ENCODE measurements at places on chromosomes 6 and 20.

GRCh38 chr20:45467861-45468260, 1.7 kb upstream of the WFDC2 start:
- no peak for DNase-seq

- no peak for DNase-seq
Measured at GRCh38 chr6:53756396-53756795, 38.4 kb upstream of the LRRC1 start.

DNA sequence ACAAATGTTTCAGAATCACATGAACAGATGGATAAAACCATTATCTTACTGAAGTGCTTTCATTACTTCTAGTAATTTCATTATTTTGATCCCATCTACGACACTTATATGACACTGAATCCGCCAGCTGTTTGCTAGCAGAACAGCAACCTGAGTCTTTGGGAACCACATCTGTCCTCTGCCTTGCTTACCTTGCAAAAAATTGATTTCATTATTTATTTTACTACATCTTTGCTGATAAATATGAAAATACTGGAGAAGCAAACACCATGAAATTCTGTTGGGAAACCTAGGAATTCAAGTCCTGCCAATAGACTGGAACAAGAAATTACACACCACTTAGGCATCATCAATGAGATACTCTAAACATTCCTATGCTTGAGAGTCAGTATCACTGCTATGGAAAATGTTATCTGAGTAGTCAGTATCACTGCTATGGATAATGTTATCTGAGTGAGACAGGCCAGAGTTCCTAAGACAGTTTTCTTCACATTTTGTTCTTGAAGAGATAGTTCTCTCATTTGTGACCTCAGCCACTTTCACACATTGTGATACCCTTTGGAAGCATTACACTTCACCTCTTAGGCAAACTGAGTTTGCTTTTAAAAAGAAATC, 91.9 kb downstream of the PDE10A start:
- no peak for DNase-seq

- no peak for DNase-seq
Measured at GRCh38 chr6:111238464-111239119, 151.3 kb downstream of the SLC16A10 start.

- no peak for DNase-seq
Measured at GRCh38 chr6:39841291-39841690, 49.1 kb downstream of the DAAM2 start.

- DNase-seq: no peak
Measured at GRCh38 chr6:130431346-130431852, 65.6 kb downstream of the TMEM200A start.

GRCh38 chr20:2695206-2695983, 2.8 kb downstream of the EBF4 start:
- DNase-seq: peak; percentile 66

Measured in chondrocyte (in vitro differentiated cells).